Activated T-helper 1 cell treated with anti-CD3 and anti-CD28 coated beads, Interleukin-2, amount 50 U/mL, for 16 hours (primary cell): ENCODE measurements at places on chromosomes 7 and 10.

GRCh38 chr10:15213461-15213861 lies 45.0 kb upstream of the NMT2 start:
- DNase-seq: no peak

- no peak for DNase-seq
These were observed 3.3 kb upstream of the STN1 start for GRCh38 chr10:103921248-103921647.

- no peak for DNase-seq
These were observed 997 bp upstream of the ZNF138 start for GRCh38 chr7:64793106-64793755.

- no peak for DNase-seq
These were observed 93.6 kb upstream of the PPIF start for GRCh38 chr10:79253704-79254103.

DNA sequence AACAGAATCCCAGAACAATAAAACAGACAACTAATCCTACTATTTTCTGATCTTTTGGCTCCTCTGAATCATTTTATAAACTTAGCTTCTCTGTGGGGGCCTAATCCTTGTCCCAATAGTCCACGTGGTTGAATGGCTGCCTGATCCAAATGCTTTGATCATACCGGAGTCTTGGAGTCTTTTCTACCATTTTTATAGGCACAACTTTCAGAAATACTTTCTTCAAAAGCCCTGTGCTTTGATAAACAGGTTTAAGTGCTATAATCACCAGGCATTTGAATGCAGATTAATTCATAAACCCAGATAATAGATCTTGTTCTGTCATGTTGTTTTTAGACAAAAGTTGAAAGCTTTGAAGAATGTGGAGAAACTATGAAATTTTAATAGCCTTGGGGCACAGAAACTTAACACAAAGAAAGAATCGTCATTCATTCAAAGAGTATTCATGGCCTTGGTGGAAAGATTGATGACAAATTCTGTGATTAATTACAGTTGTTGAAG lies 163.7 kb downstream of the AHR start:
- DNase-seq: no peak

- DNase-seq: no peak
These were observed 18.0 kb upstream of the INPP5A start for GRCh38 chr10:132519382-132520176.

- no peak for DNase-seq
These were observed 58.3 kb upstream of the DOCK1 start for GRCh38 chr10:126846959-126847358.

DNA sequence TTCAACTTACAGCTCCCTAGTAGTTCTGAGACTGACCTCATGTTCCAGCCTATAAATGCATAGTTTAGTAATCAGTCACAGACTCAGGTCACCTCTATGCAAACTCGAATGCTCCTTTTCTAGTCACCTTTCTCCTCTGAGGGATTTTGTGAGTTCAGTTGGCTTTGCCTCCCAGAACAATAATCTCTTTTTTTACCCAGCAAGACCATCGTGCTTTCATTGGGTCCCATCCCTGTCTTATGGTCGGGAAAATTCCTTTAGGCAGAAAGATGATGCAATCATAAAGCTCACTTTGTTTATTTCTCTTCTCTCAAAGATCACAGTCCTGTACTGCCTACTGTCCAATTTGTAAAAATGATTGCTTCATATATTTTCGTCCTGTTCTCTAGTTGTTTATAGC lies 38.4 kb downstream of the TWIST1 start:
- DNase-seq: no peak

- no peak for DNase-seq
These were observed 177.7 kb downstream of the SLC25A13 start for GRCh38 chr7:96144260-96144526.

GRCh38 chr10:92811986-92812385 lies 36.3 kb upstream of the EXOC6 start:
- no peak for DNase-seq

- no peak for DNase-seq
These were observed 45.6 kb downstream of the JCAD start for GRCh38 chr10:30013757-30014156.

DNA sequence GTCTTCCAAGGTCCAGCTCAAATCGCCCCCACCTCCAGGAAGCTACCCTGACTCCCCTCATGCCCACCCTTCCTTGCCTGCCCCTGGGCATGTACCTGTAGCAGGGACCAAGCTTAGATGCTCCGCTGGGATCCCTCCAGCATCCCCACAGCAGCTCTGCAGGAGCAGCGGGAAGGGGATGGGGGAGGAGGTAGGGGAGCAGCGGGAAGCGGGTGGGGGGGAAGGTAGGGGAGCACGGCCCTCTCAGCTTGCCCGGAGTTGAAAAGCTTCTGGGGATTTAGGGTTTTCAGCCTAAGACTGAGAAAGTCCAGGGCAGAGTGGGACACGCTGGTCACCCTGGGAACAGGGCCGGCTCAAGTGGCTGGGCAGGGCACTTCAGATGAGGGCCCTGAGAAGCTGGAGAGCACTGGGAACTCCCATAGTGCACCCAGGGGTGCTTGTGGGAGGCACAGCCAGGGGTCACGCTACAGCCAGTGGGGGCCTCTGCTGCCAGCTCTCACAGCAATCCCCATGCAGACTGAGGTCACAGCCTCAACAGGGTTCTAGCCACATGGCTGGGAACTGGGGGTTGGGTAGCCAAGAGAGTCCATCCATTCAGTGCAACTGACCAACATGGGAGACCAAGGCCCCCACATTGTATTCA lies 13.4 kb downstream of the WDR86 start:
- DNase-seq: no peak

DNA sequence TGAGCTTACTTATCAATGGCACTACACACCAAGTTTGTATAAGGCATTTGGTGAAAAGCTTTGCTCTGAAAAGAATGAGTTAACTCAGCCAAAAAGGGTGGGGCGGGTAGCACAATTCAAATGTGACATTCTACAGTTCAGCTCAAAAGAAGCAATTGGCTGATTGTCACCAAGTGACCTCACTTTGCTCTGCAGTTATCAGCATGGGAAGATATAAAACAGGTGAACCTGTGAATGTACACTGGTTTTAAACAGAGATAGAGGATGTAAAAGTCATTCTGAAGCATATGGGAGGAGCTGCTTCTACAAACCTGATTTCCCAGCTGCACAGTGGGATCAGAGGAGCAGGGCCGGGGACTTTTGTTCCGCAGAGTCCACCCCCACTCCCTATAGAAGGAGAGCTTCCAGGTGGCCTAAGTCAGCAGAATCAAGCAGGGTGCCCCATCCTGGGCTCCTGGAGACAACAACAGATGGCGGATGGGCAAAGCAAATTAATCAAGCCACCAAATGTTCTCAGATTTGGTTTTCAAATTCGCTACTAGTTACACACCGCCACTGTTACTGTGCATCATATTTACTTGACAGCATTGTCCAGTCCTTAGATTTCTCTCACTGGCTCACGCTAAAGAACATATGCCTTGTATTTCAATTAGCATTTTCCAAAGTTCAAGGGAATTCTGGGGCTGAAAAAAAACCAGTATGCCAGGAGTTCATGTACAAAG lies 27.5 kb upstream of the NPVF start:
- no peak for DNase-seq

GRCh38 chr10:35011771-35012191 lies 78.4 kb downstream of the CUL2 start:
- no peak for DNase-seq

GRCh38 chr7:52565974-52566373 lies 469.5 kb upstream of the POM121L12 start:
- no peak for DNase-seq

- no peak for DNase-seq
These were observed 496.9 kb upstream of the CELF2 start for GRCh38 chr10:10520491-10521385.

GRCh38 chr7:106460792-106461254 lies 176.0 kb upstream of the NAMPT start:
- no peak for DNase-seq

- DNase-seq: no peak
These were observed at the start of gene WDR86 for GRCh38 chr7:151409667-151410404. WDR86 (minus strand) TSS chr7:151410038; CDS start chr7:151409589, 449 bp downstream.

DNA sequence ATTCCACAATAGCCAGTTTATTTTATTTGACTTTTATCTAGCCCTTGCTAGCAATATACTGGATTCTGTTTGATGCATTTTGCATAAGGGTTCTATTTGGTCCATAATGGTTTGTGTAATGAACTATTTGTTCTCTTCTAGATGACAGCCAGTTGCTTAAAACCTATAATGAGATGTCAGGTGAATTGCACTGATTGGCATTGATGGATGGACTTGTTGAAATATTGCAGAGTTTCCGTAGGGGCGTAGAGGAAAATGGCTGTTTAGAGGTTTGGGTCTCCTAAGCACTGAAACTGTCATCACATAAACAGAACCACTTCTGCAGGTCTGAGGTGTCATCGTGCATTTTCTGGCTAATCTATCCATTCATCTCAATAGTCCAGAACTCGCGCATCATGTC lies 124.9 kb upstream of the HDAC9 start:
- DNase-seq: no peak

DNA sequence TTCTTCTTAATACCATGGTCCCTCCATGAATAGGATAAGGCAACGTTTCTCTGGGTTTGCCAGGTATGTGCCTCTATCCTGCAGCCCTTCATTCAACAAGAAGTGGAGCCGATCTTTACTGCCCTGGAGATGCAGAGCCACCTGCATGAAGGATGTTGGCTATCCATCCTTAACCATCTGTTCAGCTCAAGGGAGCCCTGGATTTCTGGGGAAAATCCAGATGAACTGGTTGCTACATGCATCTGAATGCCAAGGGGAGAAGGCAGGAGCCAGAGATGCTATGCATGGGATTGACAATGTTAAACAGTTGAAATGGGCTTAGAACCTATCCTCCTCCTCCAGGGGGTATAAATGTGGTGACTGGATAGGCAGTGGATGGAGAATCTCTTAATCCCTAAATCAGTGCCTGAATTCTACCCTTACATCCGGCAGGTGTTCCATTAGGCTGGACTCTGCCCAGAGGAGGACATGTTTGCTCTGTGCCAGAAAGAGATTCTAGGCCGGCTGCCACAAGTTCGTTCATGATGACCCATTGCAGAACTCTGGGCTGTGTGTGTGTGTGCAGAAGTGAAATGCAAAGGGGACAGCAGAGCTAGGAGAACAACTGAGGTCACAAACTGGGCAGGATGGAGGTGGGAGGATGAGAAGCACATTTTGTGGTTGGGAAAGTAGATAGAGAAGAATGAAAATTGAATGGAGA lies 15.6 kb downstream of the CPED1 start:
- DNase-seq: no peak

GRCh38 chr7:146375170-146375569 lies 258.6 kb downstream of the CNTNAP2 start:
- DNase-seq: no peak

- no peak for DNase-seq
These were observed 24.0 kb downstream of the ZPBP start for GRCh38 chr7:50068850-50069551.

DNA sequence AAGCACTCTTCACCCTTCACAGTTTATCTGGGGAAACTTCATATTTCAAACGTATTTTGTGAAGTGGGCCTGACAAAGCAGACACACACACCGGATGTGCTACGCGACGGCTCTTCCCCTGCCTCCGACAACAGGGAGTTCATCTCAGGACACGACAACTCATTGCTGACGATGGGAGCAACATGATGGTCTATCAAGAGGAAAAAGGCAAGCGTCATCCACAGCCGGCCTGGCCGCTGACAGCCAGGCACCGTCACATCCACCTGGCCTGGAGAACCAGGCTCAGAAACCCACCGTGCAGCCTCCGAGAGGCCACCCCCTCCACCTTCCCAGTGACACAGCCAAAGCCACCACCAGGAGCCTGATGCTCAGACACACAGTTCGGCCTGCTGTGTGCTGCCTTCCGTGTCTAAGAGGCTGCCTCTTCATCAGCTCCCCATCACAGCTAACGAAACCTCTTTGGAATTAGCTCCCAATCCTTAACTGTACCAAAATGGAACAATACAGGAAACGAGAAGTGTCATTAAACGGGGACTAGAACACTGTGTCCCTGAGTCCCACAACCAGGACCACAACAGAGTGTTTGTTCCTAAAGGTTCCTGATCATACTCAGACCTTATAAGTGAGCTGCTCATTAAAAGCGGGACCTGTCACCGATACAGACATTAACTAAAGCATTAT lies 76.7 kb downstream of the SFMBT2 start:
- no peak for DNase-seq

DNA sequence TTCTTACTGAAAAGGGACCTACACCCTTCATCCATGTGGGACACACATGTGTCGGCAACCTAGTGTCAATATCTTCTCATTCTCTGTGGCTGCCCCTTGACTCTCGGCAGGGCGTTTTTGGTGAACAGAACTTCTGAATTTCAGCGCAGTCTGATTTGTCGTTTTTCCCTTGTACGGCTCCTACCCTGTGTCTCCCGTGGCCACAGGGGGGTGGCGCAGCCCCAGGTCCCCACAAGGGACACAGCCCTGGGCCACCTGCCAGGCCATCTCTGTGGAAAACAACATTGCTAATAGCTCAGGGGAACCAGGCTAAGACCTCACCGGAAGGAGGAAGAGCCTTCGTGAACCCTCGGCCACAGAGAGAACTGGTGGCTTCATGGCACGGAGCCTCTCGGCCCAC lies 53.1 kb upstream of the NKX6-2 start:
- DNase-seq: no peak

DNA sequence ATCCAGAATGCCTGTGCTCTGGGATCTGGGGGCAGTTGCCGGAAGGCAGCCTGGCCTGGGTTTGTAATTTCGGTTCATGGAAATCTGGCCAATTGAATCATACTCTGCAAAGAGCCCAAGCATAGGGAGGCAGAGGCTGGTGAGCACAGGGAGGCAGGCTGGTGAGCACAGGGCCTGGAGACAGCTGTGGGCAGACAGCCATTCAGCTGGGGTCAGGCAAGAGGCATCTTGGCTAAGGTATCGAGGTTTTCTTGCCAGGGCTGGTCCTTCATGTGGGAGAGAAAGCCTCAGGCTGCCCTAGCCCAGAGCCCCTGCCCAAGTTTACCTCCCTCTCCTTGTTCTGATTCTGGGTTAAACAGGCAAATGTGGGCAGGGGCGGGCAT lies 63.7 kb upstream of the BAIAP2L1 start:
- no peak for DNase-seq

DNA sequence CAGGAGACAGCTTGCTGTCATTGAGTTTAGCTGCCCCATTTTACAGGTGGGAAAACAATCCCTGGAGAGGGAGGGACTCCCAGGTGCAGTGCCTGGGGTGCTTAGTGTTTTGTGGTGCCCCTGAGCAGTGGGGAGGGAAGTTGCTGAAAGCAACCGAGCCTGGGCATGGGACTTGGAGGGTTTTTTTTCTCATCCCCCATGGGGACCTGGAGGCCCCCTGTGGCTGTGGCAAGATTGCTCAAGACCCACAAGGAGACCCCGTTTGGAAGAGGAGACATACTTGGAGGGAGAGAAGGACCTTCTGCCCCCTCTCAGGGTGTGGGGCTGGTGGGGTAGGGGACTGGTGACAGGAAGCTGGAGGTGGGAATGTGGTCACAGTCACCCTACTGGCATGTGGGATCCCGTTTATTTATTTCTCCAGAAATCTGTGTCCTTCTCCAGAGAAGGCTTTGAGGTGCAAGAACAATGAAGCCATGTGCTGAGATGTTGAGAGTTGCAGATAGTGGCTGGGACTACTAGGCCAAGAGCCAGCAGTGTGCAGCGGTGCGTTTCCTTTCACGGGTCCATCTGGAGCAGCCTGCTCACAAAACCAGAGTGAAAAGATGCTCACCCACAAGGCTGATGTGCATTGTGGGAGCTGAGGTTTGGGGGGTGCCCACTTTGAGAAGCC lies 21.5 kb downstream of the ZMIZ1 start:
- no peak for DNase-seq

- no peak for DNase-seq
These were observed 26.7 kb upstream of the CD36 start for GRCh38 chr7:80611779-80612178.

- no peak for DNase-seq
These were observed 163.7 kb downstream of the SRPK2 start for GRCh38 chr7:105224884-105225651.
